ENCODE measurements at places on chromosomes 12 and 14.

DNA sequence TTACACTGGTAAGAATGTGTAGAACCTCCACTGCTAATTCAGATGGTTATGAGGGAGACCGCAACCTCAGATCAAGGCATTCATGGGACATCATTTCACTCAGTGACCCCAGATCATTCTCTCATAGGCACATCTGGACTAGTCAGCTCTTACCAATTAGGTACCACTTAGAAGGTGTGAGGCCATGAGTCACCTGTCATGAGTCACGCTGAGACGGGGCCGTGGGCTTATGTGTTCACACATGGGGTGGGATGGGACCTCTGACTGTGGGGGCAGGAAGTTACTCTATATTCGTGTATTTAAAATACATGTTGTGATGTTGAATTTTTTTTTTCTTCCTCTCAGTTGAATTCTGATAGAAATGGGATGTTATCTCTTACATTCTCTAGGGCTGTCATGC lies 55.9 kb downstream of the CCDC92 start:
- DNase-seq: no peak

- no peak for DNase-seq
Observed at GRCh38 chr12:107169200-107169599, 75.9 kb upstream of the CRY1 start.

GRCh38 chr14:90831821-90832220 lies 15.6 kb upstream of the TTC7B start:
- no peak for DNase-seq

GRCh38 chr12:101935890-101936746 lies 58.7 kb downstream of the DRAM1 start:
- no peak for DNase-seq

DNA sequence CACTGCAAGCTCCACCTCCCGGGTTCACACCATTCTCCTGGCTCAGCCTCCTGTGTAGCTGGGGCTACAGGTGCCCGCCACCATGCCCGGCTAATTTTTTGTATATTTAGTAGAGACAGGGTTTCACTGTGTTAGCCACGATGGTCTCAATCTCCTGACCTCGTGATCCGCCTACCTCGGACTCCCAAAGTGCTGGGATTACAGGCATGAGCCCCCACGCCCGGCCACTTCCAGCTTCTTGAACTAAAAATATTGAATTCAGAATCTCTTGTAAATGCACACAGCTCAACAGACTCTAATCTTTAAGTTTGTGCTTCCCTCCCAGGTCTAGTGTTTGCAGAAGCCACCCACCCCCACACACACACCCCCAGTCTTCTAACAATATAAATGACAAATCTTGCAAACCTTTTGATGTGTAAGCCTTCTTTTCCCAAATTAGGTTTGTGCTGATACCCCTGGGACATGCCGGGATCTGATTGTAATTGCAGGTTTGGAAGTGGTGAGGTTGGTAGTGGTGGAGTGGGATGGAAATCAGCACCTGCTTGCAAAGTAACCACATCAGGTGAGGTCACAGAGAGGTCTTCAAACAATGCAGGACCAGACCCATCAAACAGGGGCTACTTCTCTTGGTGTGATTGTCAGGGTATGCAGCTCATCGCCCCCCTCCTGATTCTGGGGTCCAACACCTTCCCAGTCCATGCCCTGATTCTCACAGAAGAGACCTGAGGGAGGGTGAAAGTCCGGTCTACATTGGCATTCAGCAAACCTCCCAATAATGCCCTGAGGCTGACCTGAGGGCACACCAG lies 51.4 kb upstream of the GPR132 start:
- no peak for DNase-seq

DNA sequence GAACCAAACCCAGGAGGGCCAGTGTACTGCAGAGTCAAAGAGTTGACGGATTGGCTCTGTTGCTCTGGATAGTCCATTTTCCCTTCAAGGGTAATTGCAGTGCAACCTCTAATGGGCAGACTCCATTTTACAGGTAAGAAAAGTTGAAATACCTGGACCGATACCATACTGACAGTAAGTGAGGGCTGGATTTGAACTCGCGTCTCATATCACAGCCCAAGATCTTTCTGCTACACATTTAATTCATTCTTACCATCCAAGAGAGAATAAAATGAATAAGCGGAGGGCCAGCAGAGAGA lies 356 bp upstream of the ZC3H14 start:
- no peak for DNase-seq

- no peak for DNase-seq
Observed at GRCh38 chr12:128583453-128583852, 240.3 kb downstream of the SLC15A4 start.

- DNase-seq: no peak
Observed at GRCh38 chr12:110266980-110267620, 13.9 kb upstream of the ATP2A2 start.

DNA sequence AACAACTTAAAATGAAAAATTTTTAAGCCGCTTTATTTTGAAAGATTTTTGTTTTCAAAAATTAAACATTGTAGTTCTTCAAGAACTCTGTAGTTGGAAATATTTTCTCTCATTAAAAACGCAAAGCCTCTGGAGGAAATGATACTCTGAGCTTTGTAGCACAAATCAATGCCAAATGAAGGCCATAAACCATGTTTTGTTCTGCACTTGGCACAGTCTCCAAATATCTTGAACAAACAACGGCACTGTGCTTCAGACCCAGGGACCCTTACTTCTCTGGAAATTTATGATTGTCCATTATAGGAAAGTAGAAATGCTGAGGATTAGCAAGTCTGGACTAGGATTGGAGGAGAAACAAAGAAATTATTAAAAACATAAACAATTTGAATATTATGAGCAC lies 160.8 kb upstream of the BMP4 start:
- no peak for DNase-seq

DNA sequence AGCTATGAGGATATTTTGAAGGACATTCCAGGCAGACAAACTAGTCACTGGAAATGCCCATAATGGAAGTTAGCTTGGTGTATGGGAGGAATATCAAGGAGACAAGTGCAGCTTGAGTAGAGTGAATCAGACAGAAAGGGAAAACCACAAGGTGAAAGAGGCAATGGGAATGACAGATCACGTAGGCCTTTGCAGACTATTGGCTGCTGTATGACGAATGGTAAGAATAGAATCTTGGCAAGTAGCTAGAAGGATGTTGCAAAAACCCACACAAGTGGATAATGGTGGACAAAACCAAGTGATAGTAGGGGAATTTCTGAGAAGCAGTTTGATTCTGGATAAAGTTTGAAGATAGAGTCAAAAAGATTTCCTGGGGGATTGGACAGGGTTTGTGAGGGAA lies 196.9 kb upstream of the NOVA1 start:
- no peak for DNase-seq

DNA sequence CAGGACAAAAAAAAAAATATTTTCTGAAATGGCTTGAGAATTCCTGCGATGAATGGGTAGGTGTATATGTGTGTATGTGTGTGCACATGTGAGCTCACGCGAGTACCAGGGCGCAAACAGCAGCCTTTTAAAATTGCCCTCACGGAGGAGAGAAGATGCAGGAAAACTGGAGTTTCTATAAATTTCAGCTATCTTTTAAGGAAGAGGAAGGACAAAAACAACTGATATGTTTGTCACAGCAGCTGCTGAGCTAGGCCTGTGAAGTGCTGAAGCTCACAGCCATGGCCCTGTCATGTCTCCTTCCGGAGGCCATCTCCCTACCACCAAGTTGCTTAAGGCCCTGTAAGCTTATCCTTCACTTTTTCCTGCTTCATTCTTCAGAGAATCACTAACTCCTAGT lies 40.8 kb downstream of the DUSP16 start:
- no peak for DNase-seq

- DNase-seq: no peak
Observed at GRCh38 chr14:34029921-34030334, 79.1 kb upstream of the EGLN3 start.

- DNase-seq: no peak
Observed at GRCh38 chr14:105617201-105617777, 90.9 kb downstream of the TMEM121 start.

GRCh38 chr14:98503086-98503815 lies 768.7 kb downstream of the BCL11B start:
- no peak for DNase-seq

- DNase-seq: no peak
Observed at GRCh38 chr12:110550981-110551380, 32.1 kb downstream of the PPTC7 start.

DNA sequence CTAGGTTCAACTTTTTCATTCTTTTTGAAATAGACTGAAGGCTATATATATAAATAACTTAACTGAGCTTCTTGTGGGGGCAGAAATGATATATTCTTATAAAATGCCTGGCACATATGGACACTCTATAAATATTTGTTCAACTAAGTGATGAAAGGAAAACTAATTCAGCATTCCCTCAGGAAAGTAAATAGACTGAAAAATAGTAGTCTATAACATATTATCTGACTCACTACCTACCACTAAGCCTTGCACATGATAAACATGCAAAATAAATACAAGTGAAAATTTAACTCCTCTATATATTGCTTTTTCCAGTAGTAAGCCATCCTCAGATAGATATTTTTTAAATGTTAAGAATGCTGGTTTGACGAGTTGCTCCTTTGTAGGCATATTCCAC lies 15.7 kb upstream of the BMAL2 start:
- DNase-seq: no peak

DNA sequence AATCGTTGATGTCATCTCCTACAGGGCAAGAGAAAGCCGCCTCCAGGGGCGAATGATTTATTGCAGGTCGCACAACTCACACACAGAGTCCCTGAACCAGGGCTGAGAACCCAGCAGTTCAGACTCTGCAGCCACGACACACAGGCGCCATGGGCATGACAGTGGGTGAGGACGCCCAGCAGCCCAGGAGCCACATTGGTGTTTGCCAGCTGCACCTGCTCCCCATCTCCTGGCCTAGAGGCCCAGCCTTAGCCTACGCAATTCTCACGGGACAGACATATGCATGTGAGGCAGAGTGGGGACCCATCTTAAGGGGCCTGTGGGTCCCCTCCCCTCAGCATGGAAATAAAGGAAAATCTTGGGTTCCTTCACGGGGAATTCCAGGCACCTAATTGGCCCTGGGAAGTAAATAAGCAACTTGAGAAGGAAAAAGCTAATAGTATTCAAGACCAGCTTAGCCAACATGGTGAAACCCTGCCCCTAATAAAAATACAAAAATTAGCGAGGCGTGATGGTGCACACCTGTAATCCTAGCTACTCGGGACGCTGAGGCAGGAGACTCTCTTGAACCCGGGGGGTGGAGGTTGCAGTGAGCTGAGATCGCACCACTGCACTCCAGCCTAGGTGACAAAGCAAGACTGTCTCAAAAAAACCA lies 69.3 kb downstream of the RIMBP2 start:
- no peak for DNase-seq

- DNase-seq: peak; percentile 84
Observed at GRCh38 chr14:100662879-100663760, 63.6 kb upstream of the DLK1 start.

- no peak for DNase-seq
Observed at GRCh38 chr14:103326078-103326477, 8.0 kb upstream of the EIF5 start.

GRCh38 chr12:126617312-126617711 lies 1552.1 kb downstream of the AACS start:
- DNase-seq: peak; percentile 2

DNA sequence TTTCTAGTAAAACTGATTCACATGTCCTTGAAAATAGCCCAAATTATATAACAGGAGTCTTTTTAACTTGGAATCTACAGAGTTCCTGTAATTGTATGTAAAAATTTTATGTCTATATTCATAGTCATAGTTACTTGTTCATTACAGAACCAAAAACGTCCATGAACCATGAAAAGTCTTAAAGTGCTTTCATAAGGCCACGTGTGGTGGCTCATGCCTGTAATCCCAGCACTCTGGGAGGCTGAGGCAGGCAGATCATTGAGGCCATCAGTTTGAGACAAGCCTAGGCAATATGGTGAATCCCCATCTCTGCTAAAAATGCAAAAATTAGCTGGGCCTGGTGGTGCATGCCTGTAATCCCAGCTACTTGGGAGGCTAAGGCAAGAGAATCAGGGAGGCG lies 48.4 kb downstream of the GALNT4 start:
- no peak for DNase-seq

GRCh38 chr14:102795060-102795925 lies 18.0 kb downstream of the TRAF3 start:
- DNase-seq: no peak

GRCh38 chr12:19198272-19198671 lies 68.7 kb downstream of the PLEKHA5 start:
- no peak for DNase-seq

DNA sequence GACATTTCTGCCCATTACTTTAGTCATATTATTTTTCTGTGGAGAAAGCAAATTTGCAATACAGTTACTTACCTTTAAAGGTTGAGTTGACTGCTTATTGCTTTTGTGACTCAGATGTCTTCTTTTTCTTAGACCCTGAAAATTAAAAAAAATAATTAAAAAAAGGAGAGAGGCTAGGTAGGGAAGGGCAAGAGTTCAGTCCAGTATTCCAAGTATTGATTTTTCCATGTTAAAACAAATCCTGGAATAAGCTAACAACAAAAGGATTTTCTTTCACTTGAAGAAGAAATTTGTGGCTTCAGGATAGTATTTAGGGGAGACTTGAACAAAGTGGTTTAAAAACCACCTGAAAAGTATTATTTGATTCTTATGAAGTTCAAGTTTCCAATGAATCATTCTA lies 49.4 kb downstream of the LMNTD1 start:
- no peak for DNase-seq

GRCh38 chr12:51942501-51943000 lies 8.9 kb upstream of the ACVR1B start:
- DNase-seq: no peak

DNA sequence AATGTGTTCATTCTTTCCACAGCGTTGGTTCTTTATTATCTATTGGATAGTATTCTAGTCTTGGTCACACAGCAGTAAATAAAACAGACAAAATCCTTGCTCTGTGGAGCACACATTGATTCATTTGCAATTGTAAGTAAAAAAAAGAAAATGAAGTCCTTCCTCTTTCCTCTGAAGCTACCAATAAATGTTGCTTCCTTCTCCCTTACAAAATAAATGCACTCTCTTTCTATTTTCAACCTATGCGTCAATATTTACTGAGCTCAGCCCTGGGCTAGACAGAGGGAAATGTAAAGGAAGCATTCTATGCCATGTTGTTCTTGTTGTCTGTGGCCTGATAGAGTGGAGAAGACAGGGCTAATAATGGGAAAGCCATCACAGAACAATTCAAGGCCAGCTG lies 2.9 kb downstream of the ABHD12B start:
- no peak for DNase-seq

- no peak for DNase-seq
Observed at GRCh38 chr12:51232642-51233041, 6.0 kb upstream of the DAZAP2 start.

- no peak for DNase-seq
Observed at GRCh38 chr12:3533703-3534386, 42.8 kb downstream of the PRMT8 start.

DNA sequence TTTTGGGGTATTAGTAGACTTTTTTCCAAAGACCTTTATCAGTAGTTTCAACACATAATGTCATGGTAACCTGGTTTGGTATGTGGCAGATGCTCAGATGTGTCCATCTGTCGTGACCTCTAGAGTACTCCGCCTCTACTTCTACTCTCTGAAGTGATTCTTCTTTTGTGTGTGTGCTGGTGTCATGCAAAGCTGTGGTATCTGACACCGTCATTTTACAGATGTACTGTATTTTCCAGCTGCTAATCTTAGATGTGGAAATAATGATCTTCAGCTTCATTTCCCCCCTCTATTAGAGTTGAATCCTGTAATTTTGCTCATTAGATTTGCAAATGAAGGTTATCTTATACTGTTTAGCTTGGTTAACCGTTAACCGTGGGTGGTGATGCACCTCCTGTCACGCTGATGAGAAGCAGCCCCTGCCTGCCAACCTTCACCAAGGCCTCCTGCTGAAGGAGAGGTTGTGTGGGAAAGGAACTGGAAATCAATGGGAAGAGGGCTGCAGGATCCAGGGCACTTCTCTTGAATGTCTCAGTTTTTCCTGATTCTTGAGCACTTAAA lies 222.4 kb upstream of the AMIGO2 start:
- DNase-seq: no peak
